Activated CD8-positive, alpha-beta T cell treated with anti-CD3 and anti-CD28 coated beads for 36 hours (primary cell): ENCODE measurements at places on chromosomes 16 and 17. TPM values are rescaled to one million over a fixed set of nuclear protein-coding genes. Genes with fewer than 3 reads are reported as not detected.

DHRS7C gene
- not detected for total RNA-seq

ARL6IP1 gene
- 97.3 TPM for total RNA-seq

GCGR gene
- not detected for total RNA-seq

MRPS23 gene
- 69.5 TPM for total RNA-seq

CD19 gene
- 1.3 TPM for total RNA-seq

RGS11 gene
- total RNA-seq: not detected

- H3K27ac ChIP-seq: no peak overlapping the region
- H3K4me1 ChIP-seq: no peaks in the 10 kb centered on the region
- no peaks in the 10 kb centered on the region for H3K36me3 ChIP-seq
- no peak overlapping the region for H3K4me3 ChIP-seq
- peaks cover 5% of the 10 kb centered on the region for H3K27me3 ChIP-seq
Measured at GRCh38 chr16:66419527-66419926, 7.6 kb upstream of the BEAN1 start.

DNA sequence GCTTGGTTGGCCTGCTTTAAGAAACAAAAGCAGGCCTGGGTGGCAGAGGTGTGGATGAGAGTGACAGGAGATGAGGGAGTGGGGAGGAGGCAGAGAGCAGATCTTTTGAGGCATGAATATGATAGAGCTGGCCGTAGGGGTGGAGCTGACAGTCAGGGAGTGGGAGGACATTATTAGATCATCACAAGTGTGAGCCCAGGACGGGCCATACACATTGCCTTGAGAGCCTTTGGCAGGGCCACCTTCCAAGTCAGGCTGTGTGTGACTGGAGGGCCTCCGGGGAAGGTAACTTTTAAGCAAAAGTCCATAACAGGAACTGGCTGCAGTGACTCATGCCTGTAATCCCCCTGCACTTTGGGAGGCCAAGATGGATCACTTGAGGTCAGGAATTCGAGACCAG is 26.3 kb downstream of the GINS3 start:
- no peak for DNase-seq
- H3K4me1 ChIP-seq: no peaks in the 10 kb centered on the region
- no peaks in the 10 kb centered on the region for H3K36me3 ChIP-seq

- no peak for DNase-seq
- peaks cover 60% of the 10 kb centered on the region for H3K27me3 ChIP-seq
- no peak overlapping the region for H3K4me3 ChIP-seq
- no peaks in the 10 kb centered on the region for H3K4me1 ChIP-seq
- peaks cover 1% of the 10 kb centered on the region for H3K36me3 ChIP-seq
Measured at GRCh38 chr17:49472527-49472926, 22.6 kb upstream of the NGFR start.

DNA sequence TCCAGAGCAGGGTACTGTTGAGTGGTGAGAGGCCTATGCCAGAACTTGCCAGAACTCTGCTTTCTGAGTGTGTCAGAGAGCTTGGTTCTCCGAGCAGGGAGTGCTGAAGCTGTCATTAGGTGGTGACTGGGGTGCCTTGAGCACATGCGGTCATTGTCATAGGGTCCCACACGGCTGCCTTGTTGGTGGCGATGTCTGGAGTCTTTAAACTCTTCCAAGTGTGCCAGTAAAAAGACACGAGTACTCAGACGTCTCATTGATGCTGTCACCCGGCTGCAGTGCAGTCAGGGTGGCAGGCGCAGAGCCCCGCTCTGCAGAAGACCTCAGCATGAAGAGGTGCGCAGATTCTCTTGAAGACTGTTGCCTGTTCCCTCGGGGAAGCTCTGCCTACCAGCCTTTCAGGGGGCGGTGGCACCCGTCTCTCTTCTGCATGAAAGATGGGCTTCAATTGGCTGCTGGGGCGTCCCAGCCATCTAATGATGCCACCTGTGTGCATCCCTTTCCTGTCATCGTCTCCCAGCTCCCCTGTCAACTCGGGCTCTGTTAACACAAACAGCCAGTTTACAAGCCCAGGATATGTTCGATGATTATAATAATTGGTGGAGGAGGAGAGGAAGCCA is 58.3 kb downstream of the NKD1 start:
- no peaks in the 10 kb centered on the region for H3K36me3 ChIP-seq
- H3K4me3 ChIP-seq: no peak overlapping the region
- no peak overlapping the region for H3K27ac ChIP-seq
- DNase-seq: no peak

DNA sequence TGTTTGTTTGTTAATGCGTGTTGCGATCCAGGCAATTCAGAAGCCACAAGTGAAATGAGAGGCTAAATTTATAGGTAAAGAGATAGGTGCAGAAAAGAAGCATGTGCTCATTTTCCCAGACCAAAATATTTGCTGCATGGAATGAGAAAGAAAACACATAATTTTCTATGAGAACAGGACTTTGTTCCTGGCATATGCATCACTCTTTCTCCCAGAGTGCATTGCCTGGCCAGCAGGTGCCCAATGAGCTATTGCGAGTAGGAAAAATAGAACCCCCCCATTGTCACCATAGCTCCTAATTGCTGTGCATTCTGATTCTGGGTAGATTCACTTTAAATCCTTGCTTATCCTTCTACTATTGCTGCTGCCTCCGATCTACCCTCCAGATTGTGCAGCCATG is 410.4 kb downstream of the PMP22 start:
- no peak overlapping the region for H3K27ac ChIP-seq
- H3K4me3 ChIP-seq: no peak overlapping the region
- H3K36me3 ChIP-seq: no peaks in the 10 kb centered on the region
- no peaks in the 10 kb centered on the region for H3K4me1 ChIP-seq

DNA sequence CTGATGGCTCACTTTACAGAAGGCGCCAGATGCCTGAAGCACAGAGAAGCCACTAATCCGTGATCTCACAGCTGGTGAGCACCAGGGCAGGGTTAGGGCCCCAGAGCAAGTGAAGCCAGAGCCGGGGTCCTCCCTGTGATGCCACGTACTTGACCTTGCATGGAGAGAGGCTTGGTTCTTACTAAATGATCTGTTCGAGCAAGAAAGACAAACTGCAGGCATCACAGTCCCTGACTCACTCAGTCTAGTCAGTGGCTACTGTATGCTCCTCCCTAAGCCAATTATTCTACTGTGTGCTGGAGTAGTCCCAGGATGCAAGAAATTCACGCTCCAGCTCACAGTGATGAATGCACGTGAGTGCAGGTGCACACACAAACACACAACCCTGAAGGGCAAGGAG is 55.4 kb downstream of the SDK2 start:
- H3K4me1 ChIP-seq: peaks cover 67% of the 10 kb centered on the region
- H3K27me3 ChIP-seq: no peaks in the 10 kb centered on the region
- no peak for DNase-seq
- H3K4me3 ChIP-seq: no peak overlapping the region
- no peaks in the 10 kb centered on the region for H3K36me3 ChIP-seq

GRCh38 chr17:29648005-29648404 is 25.3 kb upstream of the CORO6 start:
- H3K27ac ChIP-seq: peak overlapping the region; percentile 33
- H3K4me3 ChIP-seq: no peak overlapping the region
- H3K27me3 ChIP-seq: no peaks in the 10 kb centered on the region

DNA sequence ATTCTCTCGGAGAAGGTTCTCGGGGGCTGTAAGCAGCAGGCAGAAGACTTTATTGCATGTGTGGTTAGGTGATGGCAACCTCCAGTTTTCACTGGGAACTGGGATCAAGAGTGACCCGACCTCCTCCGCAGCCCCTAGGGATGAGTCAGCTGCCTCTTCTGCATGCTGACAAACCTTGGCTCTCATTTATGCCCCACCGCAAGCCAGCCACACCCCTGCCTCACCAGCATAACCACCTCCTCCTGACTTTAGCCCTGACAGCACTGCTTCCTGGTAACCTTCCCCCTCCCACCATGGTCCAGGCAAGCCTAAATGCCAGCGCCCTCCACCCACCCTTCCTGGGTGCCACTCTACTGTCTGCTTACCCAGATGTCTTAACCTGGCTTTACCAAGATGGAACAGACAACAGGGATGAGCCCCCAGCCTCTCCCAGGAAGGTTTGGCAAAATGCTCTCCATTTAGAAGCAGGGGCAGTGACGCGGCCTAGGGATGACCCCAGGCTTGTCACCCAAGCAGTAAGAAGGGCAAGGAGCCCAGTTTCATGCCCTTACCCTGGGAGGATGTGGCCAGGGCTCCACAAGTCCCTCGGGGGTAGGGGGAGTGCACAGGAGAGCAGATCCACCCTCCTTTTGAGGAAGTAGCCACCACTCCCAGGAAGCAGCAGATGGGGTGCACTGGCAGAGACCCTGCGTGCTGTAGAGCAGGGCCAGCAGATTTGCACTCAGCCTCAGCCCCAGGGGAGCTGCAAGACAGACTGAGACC is 73.5 kb downstream of the GOSR1 start:
- no peaks in the 10 kb centered on the region for H3K36me3 ChIP-seq
- H3K4me1 ChIP-seq: no peaks in the 10 kb centered on the region

DNA sequence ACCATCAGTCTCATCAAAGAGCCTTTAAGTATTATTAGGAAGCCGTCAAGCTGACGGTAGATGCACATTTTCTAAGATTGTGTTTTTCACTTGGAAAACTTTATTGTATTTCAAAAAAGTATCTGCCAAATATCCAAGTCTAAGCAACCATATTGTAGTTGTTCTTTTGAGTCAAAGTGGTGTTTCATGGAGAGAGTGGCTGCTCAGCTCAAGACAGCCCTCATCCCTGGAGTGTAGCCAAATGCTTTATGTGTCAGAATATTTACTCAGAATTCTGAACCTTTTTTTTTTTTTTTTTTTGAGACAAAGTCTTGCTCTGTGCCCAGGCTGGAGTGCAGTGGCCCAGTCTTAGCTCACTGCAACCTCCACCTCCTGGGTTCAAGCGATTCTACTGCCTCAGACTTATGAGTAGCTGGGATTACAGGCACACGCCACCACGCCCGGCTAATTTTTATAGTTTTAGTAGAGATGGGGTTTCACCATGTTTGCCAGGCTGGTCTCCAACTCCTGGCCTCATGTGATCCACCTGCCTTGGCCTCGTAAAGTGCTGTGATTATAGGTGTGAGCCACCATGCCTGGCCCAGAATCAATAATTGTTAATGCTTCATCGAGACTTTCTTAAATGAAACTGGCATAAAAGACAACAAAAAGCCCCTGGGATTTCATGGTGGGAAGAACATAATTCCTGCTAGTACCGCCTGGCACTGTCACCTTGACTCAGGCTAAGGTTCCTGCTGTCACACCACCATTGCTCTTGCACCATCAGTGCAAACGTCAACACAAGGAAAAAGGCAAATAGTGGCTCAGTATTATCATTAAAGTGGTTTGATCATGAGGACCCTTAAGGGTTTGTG is 45.5 kb downstream of the PRKCA start:
- peak; percentile 36 for DNase-seq
- H3K4me3 ChIP-seq: no peak overlapping the region
- H3K4me1 ChIP-seq: peaks cover 65% of the 10 kb centered on the region
- peaks cover 18% of the 10 kb centered on the region for H3K36me3 ChIP-seq
- H3K27ac ChIP-seq: peak overlapping the region; percentile 64

DNA sequence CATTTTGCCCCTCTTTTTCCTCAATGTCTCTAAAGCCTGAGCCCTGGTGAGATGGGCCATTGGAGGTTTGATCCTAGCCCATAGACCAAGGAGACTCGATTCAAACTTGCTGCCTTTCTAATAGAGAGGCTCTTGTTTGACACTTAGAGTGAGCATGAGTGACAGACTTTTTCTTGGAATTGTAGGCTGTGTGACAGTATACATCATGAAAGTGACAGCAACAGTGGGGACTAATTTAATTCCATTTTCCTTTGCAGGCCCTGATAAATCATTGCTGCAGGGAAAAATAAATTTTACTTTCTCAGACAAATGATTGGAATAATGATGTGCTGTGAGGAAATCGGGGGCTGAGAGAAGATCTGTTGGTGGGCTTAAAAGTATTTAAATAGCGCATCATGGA is 169.0 kb upstream of the NOL11 start:
- no peak overlapping the region for H3K27ac ChIP-seq
- H3K4me1 ChIP-seq: peaks cover 29% of the 10 kb centered on the region
- no peaks in the 10 kb centered on the region for H3K27me3 ChIP-seq
- no peak for DNase-seq

DNA sequence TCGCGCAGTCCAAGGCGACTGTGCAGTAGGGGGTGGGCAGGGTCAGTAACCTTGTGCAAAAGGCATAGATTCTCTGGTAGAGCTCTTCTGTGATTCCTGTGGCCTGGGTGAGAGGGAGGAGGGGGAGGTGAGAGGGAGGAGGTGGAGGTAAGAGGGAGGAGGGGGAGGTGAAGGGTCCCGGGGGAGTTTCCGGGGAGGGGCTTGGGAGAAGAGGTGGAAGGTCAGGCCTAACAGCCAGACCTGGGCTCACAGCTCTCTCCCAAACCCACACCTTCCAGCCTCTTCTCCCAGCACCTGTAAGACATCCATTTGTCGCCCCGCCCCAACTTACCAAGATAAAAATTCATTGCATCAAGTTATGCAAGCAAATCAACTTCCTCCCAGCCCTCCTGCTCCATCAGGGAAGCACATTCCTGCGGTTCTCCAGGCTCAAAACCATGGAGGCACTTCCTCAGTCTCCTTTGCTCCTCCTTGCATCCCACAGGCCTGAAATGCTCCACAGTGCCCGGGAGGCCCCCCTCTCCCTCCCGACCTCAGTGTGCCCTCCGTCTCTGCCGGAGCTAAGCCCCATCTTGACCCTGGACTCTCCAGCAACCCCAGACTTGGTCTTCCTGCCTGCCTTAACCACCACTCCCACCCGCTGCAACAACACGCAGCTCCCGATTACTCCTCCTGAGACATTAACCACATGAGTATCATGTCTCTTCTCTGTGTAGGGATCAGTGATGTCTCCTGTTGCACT is 30.5 kb downstream of the PIK3R6 start:
- H3K27me3 ChIP-seq: no peaks in the 10 kb centered on the region
- H3K27ac ChIP-seq: no peak overlapping the region
- no peak for DNase-seq
- H3K36me3 ChIP-seq: peaks cover 1% of the 10 kb centered on the region
- H3K4me1 ChIP-seq: no peaks in the 10 kb centered on the region
- no peak overlapping the region for H3K4me3 ChIP-seq

- H3K4me3 ChIP-seq: no peak overlapping the region
- peaks cover 42% of the 10 kb centered on the region for H3K27me3 ChIP-seq
- peaks cover 10% of the 10 kb centered on the region for H3K4me1 ChIP-seq
- no peak overlapping the region for H3K27ac ChIP-seq
- no peak for DNase-seq
Measured at GRCh38 chr17:74922172-74922571, 883 bp downstream of the USH1G start.

DNA sequence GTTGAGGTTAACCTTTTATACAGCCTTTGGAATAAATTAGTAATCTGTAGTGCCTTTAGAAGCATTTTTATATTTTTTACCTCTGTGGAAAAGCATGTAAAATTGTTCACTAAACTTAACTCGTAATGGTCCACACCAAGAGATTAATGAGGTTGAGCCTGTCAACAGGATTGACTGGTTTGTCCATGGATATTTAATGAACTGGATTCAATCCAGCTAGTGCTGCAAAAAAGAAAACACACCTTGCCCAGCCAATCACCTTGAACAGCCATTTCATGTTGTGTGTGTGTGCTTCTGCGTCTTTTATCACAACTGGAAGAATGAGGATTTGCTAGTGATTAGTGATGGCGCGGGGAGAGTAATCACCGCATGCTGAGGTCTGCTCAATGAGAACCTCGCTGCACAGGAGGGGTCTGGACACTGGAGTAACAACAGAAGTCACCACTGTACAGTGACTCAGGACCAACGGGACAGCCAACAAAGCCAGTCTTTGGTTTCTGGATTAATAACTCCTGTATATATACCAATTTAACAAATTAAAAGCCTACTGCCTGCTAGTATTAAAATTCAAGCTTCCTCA is 33.7 kb downstream of the LITAFD start:
- H3K4me3 ChIP-seq: no peak overlapping the region
- H3K4me1 ChIP-seq: peaks cover 42% of the 10 kb centered on the region
- H3K27ac ChIP-seq: no peak overlapping the region

GRCh38 chr16:51753467-51754127 is 602.5 kb upstream of the SALL1 start:
- DNase-seq: no peak
- peaks cover 2% of the 10 kb centered on the region for H3K27me3 ChIP-seq
- no peak overlapping the region for H3K4me3 ChIP-seq
- no peaks in the 10 kb centered on the region for H3K36me3 ChIP-seq
- H3K4me1 ChIP-seq: no peaks in the 10 kb centered on the region
